ENCODE measurements at places on chromosomes 6 and 20.
A peak's percentile ranks its signal among the peaks of the same experiment; 100 is the strongest.

- no peak for DNase-seq
These were observed 390.8 kb upstream of the IRAK1BP1 start for GRCh38 chr6:78476561-78476960.

GRCh38 chr20:15196547-15197255 lies 859.3 kb upstream of the FLRT3 start:
- DNase-seq, result no peak

DNA sequence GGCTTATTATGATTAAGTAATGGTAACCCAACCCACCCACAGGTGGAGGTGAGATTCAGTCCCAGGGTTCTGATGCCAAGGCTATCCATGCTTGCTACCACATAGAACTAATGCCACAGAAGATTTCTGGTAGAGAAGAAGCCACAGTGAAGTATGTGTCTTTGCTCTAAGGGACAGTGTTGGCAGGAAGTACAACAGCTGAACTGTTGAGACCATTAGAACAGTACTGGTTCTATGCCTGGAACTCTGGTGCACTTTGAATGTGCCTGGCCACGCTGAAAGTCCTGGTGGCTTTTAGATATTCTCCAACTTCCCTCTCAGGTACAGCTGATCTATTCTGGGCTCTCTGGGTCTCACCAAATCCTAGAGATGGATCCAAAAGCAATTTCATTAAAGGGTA lies 7.8 kb downstream of the STX7 start:
- no peak for DNase-seq

- DNase-seq, result no peak
These were observed 1243.1 kb upstream of the ADGRB3 start for GRCh38 chr6:67391955-67392354.

DNA sequence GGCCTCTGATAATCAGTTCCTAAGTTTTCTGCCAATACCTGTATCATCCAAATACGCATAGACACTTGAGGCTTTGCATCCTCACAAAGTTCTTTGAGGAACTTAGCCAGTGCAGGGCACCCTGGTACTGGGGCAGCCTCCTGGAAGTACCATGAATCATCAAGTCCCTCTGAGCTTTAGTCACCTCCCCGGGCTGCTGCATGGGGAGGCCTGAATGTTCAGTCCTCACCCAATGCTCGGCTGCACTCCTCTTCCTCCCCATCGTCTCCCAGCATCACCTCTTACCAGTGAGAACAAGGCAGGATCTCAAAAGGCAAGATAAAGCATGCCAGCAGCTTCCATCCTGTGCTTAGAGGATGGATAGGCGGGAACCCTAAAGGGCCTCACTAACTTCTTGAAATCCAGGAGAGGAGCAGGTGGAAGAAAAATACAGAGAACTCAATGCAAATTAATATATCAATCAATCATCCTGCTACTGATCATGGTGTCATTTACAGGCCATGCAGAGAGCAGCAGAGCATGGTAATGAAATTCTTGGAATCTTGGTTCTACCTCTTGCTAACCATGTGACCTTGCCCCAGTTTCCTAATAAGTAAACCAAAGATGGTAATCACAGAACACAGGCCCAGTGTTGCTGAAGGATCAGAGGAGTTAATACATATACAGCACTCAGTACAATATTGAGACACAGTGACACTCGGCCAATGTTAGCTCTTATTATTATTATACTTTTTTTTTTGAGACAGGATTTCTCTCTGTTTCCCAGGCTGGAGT lies 4.7 kb upstream of the CCN6 start:
- no peak for DNase-seq

- no peak for DNase-seq
These were observed 15.5 kb downstream of the TXNDC5 start for GRCh38 chr6:7895125-7895423.

GRCh38 chr20:62760856-62761758 lies 35.2 kb upstream of the MRGBP start:
- DNase-seq, result peak; percentile 19
